ENCODE measurements at places on chromosomes 16 and 17.

- no peak for DNase-seq
Observed at GRCh38 chr17:74641224-74641957, 17.9 kb upstream of the CD300E start.

- no peak for DNase-seq
Observed at GRCh38 chr17:56982312-56982711, 4.4 kb downstream of the SCPEP1 start.

DNA sequence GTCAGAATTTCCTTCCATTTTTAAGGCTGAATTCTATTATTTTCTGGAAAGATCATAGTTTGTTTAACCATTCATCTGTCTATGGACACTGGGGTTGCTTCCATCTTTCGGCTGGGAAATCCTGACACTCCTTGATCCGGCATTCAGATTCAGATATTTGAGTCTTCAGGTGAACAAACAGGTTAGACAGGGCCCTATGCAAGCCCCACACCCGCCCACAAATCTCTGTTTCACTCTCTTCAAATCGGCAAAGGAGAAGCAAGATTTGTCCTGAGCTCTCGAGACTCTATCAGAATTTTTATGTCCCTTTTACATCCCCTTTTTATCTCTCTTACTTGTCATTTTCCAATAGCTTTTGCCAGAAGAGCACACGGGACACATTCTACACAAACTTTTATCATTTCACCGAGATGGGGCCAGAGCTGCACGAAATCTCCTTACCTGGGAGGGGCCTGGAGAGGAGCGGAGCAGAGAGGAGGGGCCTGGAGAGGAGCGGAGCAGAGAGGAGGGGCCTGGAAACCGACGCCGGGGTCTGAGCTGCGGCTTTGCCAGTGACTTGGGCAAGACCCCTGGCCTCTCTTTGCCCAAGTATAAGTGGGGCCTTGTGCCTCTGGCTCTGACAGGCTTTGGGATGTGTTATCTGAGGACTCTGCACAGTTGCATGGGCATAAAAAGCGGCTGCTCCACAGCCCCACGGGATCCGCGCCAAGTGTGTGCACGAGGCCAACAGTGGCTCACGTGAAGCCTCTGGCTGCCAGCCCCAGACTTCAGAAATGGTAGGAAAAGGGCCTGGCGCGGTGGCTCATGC, 54.3 kb upstream of the RBFOX3 start:
- DNase-seq: peak; percentile 81

DNA sequence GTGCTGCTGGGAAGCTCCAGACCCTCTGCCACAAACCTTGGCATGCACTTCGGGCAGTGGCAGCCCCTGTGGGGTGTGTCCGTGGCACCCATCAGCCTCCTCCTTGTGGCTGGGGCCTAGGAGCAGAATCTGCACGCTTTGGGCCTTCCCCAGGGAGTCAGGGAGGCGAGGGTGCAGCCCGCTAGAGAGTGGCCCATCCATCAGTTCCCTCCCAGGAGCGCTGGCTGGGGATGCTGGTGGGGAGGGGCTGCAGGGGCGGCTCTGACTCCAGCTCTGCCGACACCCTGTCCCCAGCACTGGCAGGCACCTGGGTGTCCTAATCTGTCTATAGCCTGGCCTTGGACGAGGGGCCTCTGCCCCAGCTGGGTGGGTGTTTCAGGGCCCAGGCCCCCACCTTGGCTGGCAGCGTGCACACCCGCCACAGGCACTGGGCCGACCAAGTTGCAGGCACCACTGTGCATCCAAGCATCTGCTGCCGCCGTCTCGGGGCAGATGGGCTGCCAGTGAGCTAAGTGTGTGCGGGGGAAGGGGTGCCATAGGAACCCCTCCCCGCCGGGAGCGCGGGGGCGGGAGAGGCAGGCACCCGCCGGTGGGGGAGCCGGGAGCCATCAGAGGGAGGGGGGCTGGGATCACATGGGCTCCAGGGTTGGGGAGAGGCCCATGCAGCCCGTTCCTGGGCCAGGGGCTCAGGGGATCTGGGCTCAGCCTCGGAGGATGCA, 30.2 kb downstream of the ENDOV start:
- no peak for DNase-seq

GRCh38 chr16:14609716-14610115, 20.3 kb downstream of the PARN start:
- DNase-seq: no peak

- no peak for DNase-seq
Observed at GRCh38 chr17:32828822-32829221, 48.1 kb downstream of the MYO1D start.
